Central memory CD4-positive, alpha-beta T cell (primary cell): ENCODE measurements at places on chromosomes 4 and X.

GRCh38 chr4:131063878-131064277 lies 1967.9 kb downstream of the C4orf33 start:
- no peak for DNase-seq

GRCh38 chr4:78624048-78624447 lies 72.5 kb downstream of the ANXA3 start:
- no peak for DNase-seq

- no peak for DNase-seq
These were observed 102.7 kb downstream of the TAB3 start for GRCh38 chrX:30786374-30786773.

DNA sequence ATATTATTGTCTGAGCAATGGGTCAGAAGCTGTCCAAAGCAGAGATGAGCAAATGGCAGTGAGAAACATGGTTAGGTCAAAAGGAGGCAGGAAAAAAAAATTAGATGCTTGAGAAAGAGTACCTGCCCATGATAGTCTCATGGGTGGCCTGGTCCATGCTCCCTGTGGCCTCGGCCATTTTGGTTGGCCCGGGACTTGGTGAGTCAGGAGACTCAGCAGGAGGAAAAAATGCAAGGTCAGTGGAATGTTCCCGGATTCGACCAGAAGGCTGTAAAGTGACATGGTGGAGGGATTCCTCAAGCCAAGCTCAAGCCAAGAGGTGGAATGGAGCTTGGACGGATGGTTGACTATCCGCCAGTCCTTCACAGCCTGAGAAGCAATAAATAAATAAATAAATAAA lies 236.7 kb downstream of the ASMT start:
- DNase-seq, result no peak

DNA sequence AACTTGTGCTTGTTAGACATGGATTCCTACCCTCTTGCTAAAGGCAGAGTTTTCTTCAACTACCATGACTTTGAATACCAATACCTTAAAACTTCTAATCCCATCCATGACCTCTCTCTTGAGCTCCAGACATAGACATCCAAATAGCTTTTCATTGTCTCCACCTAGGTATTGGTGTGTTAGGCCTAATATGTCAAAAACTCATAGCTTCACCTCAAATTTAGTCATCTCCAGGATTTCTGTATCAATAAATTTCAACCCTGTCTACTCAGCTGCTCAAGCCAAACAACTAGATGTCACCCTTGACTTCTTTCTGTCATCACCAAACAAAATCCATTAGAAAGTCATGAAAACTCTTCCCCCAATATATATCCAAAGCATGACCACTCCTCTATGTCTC lies 617.7 kb upstream of the GRIA3 start:
- DNase-seq, result no peak

DNA sequence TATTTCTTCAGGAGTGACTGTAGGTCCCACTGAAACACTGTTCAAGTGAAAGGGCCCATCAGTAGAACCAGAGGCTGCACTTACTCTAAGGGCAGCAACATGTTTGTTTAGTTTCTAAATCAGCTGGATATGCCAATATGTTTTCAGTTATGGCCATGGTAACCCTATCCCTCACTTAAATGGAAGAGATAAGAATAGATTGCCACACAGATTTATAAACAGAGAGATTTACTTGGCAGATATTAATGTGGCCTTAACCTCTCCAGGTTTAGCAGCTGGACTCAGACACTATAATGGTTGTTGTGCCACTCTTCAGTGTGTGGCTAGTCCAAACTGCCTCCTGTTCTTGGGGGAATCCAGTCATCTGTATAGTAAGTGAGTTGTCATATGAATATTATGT lies 354.1 kb downstream of the TEX13C start:
- no peak for DNase-seq

DNA sequence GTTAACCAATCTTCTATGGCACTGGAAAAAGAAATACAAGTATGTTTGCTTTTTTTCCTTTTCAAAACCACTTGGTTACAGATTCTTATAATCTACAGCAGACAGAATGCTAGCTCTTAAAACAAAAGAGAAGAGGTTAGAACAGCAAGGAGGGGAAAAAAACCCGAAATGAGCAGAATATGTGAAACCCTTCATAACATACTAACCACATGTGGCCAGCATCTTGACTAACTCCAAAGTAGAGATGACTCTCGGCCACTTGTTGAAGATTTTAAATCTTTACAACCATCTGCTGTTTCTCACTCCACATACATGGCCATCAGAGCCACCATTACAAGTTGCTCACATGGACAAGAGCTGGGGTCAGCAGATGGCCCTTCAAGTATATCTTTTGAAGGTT lies 100.3 kb downstream of the PAPSS1 start:
- no peak for DNase-seq

- no peak for DNase-seq
These were observed 38.5 kb upstream of the HERC5 start for GRCh38 chr4:88418411-88418810.

GRCh38 chr4:124433500-124433899 lies 279.0 kb downstream of the ANKRD50 start:
- DNase-seq, result no peak

DNA sequence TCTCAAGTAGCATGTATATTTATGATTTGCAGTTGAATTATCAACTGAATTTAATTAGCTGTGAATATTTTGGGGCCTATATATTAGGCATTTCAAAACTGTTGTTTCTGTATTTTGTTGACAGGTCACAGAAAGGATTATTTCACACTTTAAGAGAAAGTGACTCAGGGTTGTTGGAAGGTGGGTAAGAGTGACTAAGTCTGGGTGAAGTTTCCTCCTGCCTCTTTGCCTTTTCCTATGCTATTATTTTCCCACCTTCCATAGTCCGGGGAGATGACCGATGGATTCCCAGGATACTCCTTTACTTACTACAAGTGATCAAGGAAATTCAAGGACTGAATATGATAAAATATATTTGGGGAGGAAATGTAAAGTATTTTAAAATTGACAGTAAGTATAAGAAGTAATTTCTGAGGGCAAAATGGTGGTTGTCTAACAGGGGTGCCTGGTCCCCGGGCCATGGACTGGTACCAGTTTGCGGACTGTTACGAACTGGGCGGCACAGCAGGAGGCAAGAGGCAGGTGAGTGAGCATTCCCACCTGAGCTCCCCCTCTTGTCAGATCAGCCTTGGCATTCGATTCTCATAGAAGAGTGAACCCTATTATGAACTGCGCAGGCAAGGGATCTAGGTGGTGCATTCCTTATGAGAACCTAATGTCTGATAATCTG lies 175.5 kb upstream of the GPRIN3 start:
- no peak for DNase-seq

GRCh38 chrX:119885554-119886428 lies 9.9 kb upstream of the AKAP14 start:
- peak; percentile 50 for DNase-seq

- DNase-seq, result no peak
These were observed 28.7 kb downstream of the ARAP2 start for GRCh38 chr4:36215627-36216026.

DNA sequence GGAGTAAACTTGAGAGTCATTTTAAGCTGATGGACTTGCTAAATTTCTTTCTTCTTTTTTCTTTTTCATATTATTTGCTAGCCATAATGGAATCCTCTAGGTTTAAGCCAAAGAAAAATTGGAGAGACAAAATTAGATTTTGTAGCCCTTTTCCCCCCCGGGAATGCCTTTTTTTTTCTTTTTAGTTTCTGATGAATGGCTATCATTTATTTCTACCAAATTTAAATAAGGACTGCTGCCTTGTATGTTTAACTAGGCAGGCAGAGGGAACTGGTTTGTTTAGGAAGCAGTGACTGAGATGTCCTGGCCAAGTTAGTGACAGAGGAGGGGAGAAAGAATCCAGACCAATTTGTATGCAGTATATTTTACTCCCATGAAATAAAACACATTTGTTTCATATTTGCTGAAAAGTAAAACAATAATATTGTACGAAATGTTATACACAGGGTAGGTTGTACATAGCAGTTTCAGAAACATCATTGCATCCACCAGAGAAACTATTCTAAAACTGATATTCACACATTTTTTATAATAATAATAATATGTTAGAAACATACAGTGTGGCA lies 5.7 kb downstream of the PITX2 start:
- no peak for DNase-seq

GRCh38 chr4:27194599-27195176 lies 334.0 kb downstream of the STIM2 start:
- no peak for DNase-seq

GRCh38 chrX:96710031-96710430 lies 25.4 kb downstream of the DIAPH2 start:
- no peak for DNase-seq

GRCh38 chr4:100391863-100392262 lies 126.0 kb downstream of the EMCN start:
- no peak for DNase-seq

DNA sequence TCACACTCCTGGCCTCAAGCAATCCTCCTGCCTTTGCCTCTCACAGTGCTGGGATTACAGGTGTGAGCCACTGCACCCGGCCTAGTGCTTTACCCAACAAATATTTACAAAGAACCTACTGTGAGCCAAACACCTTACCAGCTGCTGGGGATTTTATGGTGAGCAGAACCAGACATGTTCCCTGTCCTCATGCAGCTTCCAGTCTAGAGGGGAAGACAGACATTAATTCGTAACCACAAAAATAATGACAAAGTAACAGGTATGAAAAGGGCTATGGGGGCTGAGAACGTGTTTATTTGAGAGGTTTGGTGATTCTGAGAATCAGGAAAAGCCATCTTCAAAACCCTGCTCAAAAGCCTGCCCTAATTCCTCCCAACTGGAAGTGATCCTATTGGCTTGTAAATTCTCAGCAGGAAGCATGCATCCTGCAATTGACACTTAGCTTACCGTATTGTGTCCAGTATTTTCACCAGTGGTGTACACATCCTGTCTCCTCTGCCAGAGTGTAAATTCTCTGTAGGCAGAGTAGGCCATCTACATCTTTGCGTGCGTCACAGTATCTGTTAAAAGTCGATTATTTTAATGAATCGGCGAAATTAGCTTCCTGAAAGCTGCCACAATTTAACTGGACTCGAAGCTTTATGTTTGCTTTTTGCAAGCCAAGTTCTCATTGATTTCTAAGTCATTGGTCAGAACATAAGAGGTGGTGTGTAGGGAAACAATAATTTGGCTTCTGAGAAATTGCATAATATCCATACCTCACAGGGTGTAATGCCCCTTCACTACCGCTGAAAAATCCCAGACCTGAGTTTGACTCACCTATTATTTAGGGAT lies 67.0 kb downstream of the TMEM156 start:
- no peak for DNase-seq

DNA sequence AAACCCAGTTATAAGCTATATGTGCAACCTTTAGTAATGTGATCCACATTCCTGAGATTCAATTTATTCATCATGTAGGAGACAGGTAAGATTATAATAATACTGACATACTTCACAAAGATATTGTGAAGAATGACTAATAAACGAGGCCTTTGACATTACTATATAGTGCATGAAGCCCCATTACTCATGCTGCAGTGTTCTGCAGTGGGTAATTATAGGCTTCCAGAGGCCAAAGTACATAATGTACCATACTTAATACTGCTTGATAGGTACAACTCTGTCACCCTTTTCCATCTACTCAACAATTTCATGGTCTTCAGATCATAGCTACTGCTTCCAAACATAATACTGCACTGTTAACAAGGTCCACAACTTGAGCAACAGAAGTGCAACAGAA lies 68.9 kb downstream of the COL25A1 start:
- DNase-seq, result no peak

GRCh38 chr4:182142176-182143085 lies 100.8 kb upstream of the TENM3 start:
- no peak for DNase-seq

- no peak for DNase-seq
These were observed 29.8 kb upstream of the RELL1 start for GRCh38 chr4:37715889-37716402.

GRCh38 chr4:48129307-48130014 lies 4.6 kb downstream of the TXK start:
- no peak for DNase-seq

DNA sequence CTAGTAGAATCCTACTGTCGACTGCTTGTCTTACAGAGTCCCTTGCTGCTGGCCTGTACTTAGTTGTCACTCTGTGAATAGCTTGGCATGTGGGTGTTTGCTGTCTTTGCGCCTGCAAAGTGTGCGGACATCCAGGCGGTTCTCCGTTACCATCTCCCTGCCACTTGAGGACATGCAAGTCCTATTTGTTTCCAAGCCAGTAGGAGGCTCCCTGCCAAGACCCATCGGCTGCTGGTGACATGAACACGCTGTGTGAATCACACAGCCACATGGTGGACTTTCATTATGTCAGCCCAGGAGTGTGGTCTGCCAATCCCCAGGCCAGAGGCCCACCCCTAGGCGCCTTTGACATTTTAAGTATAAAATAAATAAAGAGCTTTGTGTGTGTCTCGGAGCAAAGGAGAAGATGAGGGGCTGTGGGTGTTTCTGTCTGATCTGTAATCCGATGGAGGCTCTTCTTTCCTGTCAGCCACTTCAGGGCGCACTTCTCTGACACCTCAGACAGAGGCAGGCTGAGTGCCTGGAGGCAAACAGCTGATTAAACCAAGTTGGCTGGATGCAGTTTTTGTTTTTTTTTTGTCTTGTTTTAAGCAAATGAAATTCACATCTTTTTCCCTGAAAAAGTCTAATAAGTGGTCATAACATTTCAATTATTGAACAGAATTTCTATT lies 51.5 kb downstream of the ALPK1 start:
- no peak for DNase-seq
